ENCODE measurements at places on chromosomes 1 and 21. TPM values are rescaled to one million over a fixed set of nuclear protein-coding genes. Genes with fewer than 3 reads are reported as not detected.

DNA sequence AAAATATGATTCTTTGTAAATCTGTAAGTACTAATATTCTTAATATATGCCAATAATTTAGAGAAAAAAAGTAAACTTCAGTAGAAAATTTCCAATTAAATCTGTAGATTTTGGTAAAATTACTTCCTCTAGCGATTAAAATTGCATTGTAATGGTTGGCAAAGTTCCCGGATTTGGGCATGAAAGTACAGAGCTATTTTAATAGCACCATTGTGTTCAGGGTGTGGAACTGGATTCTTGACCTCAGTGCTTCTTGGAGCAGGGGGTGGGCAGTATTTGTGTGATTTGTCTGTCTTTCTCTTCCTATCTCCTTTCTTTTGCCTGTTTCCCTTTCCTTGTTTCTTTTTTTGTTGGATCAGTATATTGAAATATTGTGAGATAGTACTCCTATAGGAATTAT, 72.1 kb downstream of the DNM3 start:
- DNase-seq: no peak

DNA sequence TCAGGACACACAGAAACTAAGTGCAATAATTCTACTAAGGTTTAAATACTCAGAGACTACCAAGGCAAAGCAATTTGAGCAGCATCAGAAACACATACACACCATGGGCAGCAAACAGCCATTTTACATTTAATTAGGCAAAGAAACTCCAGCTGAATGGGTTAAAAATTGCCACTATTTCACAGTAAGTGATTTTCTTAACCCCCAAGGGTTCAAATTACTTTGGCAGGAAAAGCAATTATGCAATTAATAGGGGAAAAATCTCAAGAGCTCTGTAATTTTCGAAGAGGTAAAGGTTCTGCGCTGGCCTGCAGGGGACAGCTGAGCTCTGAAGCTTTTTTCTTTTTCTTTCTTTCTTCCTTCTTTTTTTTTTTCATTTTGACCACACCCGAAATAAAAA, 206.2 kb upstream of the RRP15 start:
- no peak for DNase-seq

DNA sequence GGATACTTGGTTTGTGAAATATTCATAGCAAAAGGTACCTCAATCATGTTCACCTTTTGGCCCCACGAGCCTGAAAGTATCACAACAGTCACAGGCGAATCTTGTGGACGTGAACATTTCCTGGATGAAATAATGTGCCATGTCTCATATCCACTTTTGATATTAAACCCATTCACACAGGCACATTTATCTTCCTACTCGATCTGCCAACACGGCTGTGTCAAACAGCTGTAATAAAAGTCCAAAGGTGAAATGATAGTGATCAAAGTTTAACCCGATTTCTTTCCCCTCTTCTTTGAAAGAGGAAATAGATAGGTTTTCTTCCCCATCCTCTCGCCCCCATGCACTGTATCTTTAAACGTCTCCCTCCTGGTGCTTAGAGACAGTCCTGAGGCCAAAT, 191.2 kb upstream of the PROX1 start:
- DNase-seq: no peak

GRCh38 chr1:20496241-20496661, 10.2 kb upstream of the CAMK2N1 start:
- DNase-seq: no peak

- DNase-seq: peak; percentile 41
These were observed 29.4 kb downstream of the S100A6 start for GRCh38 chr1:153506386-153506785.

GRCh38 chr1:223788746-223789415, 56.9 kb downstream of the TP53BP2 start:
- DNase-seq: no peak

DNA sequence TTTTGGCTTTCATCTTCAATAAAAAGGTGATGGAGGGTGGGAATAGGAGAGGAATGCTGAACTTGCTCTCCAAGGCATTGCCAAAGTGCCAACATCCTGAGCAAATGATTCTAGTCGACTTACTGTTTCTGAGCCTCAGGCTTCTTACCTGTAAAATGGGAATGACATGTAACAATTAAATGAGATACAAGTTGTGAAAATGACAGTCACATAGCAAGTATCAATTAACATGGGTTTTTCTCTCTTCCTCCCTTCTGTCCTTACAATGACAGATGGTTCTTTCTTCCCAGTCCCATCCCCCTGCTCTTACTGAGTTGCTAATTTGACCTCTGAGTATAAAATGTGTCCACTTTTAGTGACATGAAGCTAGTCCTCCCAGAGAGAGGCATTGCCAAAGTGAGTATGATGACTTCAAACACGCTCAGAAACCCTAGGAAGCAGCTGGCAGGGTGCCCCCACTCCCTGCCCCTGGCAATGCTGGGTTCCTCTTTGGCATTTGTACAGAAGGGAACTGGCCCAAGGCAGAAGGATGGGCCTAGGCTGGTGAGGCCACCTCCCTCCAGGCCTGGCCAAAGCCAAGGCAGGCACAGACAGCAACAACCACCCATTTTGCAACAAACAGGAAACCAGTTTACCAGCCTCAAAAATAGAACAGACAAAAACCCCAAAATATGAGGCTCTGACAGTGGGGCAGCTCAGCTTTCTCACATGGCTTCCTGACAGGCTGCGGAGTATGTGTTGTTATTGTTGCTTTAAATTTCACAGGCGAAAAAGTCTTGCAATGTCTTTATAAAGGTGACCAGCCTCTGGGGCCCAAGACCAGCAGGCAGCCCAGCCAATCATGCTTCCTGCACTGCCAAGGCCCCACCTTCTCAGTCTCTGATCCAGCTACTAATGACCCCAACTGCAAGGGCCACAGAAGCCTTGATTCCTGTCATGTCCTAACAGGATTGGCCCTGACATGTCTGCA, 115.9 kb downstream of the HIVEP3 start:
- DNase-seq: peak; percentile 54

CAP1 gene
- 179 TPM for total RNA-seq

SPRR1B gene
- total RNA-seq: not detected

HES3 gene
- not detected for total RNA-seq

CELA3A gene
- not detected for total RNA-seq
